Activated T-cell treated with anti-CD3 and anti-CD28 coated beads for 4 hours (primary cell): ENCODE measurements at places on chromosomes 1 and 21.

GRCh38 chr1:211261229-211261628 lies 2.1 kb downstream of the RCOR3 start:
- no peak for DNase-seq

GRCh38 chr1:34403156-34403555 lies 226.4 kb downstream of the C1orf94 start:
- no peak for DNase-seq

GRCh38 chr1:162536511-162536910 lies 25.0 kb upstream of the UAP1 start:
- no peak for DNase-seq

GRCh38 chr1:182207300-182207699 lies 145.8 kb upstream of the ZNF648 start:
- no peak for DNase-seq

- DNase-seq: no peak
Measured at GRCh38 chr1:7253988-7254587, 468.8 kb downstream of the CAMTA1 start.

DNA sequence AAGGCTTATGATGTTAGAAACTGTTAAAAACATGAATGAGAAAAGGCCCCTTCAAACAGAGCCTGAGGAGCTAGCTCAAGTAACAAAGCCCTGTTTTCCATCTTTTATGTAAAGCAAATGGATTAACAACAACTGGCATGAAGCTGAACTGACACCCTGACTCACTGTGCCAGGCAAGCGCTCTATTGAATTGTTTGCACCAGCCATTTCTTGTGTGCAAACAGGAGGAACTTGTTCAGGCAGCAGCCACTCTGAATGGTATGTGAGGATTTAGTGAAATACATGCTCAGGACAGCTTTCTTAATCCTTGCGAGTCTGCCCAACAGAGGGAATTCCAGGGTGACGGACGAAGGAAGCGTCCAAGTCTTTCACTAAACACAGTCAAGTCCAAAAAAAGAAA lies 291.1 kb upstream of the ADGRL2 start:
- DNase-seq: no peak

DNA sequence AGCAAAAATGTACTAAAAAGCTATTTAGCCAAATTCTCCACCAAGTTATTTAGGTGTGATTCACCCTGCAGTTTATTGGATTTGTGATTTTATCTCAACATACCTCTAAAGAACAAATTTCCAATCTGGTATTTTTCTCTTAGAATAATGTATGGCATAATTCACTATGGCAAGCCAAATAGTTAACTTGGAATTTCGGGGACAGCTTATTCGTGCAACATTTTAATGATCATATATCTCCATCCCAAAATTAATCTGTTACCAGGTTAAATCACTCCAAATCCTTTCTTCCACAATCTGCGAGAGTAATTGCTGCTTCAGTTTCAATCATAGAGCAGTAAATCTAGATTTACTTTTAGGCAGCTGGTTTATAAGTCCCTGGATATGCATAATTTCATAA lies 53.4 kb downstream of the ERICH3 start:
- DNase-seq: no peak

DNA sequence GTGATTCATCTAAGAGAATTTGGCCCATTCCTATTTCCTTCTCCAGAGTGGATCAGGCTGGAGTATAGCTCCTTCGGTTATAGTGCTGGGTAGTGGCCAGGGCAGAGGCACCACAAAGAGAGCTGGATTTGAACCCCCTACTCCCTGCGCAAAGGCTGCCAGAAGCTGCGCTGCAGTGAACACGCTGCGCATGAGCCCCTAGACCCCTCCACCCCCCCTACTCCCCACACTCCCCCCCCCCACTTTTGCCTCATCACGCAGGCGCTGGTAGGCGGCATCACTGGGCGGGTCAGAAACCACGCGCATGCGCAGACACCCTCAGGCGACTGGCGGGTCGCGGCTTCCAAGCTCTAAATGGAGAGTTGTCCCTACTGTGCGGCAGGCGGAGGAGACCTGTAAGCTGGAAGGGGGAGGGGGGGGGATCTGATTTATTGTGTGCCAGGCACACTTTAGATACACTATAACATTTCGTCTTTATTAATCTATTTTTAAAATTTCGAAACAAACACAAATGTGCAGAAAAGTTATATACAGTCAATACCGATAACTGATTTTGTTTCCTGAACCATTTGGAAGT lies 38.7 kb upstream of the HMGN1 start:
- peak; percentile 87 for DNase-seq

DNA sequence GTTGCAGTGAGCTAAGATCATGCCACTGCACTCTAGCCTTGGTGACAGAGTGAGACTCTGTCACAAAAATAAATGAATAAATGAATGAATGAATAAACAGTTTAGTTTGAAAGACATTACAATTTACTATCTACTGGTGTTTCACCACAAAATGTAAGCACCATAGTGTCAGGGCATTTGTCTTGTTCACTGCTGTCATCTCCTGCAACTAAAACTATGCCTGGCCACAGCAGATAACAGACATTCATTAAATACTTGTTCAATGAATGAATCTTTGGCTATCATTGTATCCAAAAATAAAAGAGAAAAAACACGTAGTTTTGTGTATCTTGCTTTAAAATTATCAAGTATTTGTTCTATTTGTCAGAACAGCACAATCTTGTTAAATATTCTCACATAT lies 32.5 kb downstream of the SASS6 start:
- DNase-seq: no peak

GRCh38 chr1:116178837-116179236 lies 67.6 kb downstream of the MAB21L3 start:
- DNase-seq: no peak

- DNase-seq: no peak
Measured at GRCh38 chr1:94524531-94524930, 17.0 kb downstream of the F3 start.

- DNase-seq: no peak
Measured at GRCh38 chr1:204505674-204506200, 10.5 kb upstream of the MDM4 start.

DNA sequence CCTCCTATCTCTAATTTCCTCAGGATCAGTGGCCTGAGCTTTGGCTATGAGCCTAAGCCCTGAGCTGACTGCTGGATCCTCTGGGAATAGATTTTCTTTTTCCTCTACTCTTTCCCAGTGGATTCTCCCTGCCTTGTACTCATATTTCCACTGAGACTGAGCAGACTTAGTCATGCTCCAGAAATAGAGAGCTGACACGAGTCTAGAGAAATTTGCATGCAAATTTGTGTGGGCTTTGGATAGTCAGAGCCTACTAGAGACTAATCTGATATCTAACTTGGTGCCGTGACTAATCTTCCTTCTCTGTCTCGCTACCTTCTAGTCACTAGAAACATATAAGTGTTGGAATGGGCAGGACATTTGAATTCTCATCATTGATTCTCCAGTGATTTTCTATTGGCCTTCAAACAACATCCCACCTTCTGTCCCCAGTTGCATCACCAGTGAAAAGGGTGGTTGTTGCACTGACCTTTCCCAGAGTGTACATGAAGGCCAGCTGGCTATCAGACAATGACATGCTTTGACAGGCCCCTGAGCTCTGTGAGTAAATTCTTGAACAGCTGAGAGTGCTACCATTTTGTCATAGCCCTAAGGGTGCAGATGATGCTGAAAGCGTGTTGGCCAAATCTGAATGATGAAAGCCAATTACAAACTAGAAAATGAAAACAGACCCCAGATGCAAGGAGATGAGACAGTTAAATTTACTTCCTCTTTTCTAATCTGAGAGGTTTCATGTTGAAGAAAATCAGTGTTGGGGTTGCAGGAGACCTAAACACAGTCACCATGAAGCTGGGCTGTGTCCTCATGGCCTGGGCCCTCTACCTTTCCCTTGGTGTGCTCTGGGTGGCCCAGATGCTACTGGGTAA lies at the start of gene FCRLA:
FCRLA (plus strand) TSS at position 748 of the 866 bp plus-strand sequence; CDS start at position 784, 36 bp downstream.
- DNase-seq: no peak

- no peak for DNase-seq
Measured at GRCh38 chr1:111503585-111504060, at the start of the genes ADORA3 and TMIGD3. TSS of gene ADORA3 (minus strand) at chr1:111503633. CDS start at chr1:111503354, 279 bp downstream. TSS of gene TMIGD3 (minus strand) at chr1:111503633. CDS start at chr1:111503354, 279 bp downstream.

GRCh38 chr1:201597551-201598230 lies 58.8 kb downstream of the NAV1 start:
- no peak for DNase-seq

GRCh38 chr1:113672491-113672890 lies 86.8 kb downstream of the PHTF1 start:
- no peak for DNase-seq

DNA sequence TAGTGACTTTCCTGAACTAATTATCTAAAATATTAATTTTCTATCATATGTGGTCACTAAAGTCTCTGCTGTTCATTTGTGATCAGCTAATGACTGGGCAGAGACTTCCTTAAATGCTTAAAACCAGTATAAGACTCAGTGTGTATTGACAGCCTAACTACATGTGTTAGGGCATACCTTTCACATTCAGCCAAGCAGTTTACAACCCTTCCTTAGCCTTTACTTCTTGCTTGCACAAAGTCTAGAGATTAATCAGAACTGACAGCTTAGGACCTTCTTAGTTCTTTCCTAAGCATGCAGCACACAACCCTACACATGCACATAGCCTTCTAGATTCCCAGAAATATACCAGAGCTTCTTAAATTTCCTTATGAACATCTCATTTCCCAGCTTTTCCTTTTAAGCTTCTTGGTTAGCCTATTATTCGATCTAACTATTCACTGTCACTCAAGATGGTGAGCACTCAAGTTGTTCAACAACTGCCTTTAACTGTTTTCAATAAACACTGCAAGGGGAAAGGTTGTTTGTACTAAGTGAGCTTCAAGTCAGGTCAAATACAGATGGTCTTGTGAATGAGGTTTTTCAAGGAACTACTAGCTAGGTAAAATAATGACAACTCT lies 13.4 kb downstream of the EYA3 start:
- DNase-seq: no peak

GRCh38 chr1:1613509-1614082 lies 1.7 kb upstream of the MIB2 start:
- DNase-seq: no peak
